ENCODE measurements at places on chromosomes 11 and 22.
A peak's percentile ranks its signal among the peaks of the same experiment; 100 is the strongest.

- no peak for DNase-seq
Observed at GRCh38 chr22:19622061-19622441, 92.3 kb upstream of the SEPTIN5 start.

DNA sequence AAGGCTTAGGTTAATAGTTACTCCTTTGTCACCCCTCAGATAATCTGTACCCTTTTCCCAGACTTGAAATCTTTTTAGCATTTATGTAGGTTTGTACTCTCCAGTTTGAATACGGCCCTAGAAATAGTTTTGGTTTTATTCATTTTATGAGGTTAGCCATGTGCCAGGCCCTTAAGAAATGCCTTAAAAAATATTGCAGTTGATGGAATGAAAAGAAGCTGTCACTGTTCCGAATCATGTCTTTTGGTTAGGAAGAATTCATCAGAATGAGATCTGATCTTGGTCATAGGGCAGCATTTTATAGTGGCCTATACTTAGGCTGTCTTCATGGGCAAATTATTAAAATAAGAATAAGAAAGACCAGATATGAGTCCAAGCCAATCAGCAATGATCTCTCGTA, 14.8 kb upstream of the PRSS23 start:
- DNase-seq = no peak

DNA sequence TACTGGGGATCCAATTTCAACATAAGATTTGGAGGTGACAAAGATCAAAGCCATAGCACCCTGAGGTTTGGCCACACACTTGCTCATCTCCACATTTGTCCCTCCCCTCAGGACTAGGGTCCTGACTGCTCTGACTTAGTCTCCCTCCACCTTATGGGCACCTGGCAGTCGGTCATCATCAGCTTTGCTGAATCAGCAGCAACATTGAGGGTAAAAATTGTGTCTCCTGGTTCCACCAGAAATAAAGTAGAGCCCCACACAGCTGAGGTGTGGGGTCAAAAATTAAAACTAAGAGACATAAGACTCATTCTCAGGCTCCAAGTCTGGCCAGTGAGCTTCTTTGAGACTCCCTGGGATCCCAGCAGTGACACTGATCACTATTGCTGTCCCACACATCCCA, 56.2 kb downstream of the GGTLC2 start:
- DNase-seq = no peak

DNA sequence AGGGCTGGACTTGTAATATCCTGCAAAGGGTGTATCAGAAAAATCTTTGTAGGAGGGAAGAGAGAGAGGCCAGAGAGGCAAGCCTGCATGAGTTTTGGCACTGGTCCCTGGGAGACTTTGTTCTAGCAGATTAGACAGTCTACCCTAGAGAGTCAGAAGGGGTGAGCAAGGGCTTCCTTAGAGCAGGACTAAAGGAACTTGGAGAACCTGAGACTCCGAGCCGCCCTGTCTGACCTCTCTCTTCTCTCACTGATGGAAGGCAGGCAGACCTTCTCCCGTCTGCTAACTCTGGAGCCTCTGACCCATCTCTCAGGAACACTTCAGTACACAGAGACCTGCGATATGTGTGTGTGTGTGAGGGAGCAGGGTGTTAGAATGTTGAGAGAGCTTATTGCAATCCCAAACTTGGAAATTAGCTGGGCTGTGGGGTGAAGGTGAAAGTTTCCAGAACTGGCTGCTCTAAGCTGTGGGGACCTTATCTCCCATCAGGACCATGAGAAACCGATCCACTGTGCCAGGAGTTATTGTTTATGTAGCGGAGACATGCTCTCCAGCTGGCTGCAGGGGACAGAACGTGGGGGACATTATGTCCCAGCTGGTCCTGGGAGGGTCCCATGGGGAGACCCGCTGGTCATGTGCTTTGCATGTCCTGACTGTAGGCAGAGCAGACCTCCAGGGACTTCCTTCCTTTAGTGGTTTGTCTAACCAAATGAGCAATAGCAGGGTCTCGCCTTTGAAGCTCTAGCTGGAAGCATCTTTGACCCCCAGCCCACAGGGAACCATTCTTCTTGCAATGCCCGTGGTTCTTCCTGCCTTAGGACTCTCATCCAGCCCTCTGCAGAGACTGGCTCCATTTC, 51.1 kb downstream of the TIMP3 start:
- no peak for DNase-seq

- DNase-seq = no peak
Observed at GRCh38 chr11:129815596-129816461, at the start of gene TMEM45B. TMEM45B (plus strand) TSS chr11:129815848; CDS start chr11:129852483, 36,635 bp downstream.

- no peak for DNase-seq
Observed at GRCh38 chr11:91585035-91585801, 639.4 kb upstream of the FAT3 start.

DNA sequence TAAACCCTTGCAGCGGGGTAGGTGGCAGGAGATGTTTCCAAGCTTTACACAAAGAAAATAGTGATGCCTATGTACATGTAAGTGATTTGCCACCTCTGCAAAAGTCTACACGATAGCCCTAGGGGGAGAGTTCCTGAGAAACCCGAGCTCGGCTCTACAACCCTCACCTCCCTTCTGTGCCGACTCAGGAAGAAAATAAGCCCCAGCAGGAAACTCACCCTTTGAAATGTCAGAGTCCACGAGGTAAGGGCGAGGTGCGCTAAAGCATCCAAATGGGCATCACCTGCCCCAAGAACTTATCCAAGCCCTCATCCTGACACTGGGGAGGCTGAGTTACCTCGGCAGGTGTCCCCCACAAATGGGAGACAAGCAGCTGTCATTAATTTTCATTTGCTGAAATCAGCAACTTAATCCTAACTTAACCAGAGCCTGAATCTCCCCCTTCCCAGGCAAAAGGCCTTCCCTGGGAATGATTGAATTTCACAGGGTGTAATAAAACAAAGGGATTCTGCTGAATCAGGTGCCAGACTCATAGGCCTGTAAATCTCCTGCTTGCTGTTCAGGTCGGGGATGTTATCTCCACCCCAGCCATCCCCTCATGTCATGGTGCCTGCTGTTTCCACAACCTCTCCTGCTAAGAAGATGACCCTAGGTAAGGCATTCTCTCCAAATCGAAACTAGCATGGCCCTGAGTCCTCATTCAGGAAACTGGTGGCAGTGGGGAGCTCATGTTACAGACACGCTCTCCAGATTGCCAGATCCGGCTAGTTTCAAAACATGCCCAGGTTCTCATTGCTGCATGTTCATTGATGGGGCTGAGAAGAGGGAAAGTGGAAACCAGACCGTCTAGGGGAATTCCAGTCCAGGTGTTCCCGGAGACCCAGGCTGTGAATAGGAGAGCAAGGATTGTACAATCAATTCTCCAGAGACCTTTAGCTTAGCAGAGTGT, 105.3 kb upstream of the KIRREL3 start:
- peak; percentile 21 for DNase-seq

DNA sequence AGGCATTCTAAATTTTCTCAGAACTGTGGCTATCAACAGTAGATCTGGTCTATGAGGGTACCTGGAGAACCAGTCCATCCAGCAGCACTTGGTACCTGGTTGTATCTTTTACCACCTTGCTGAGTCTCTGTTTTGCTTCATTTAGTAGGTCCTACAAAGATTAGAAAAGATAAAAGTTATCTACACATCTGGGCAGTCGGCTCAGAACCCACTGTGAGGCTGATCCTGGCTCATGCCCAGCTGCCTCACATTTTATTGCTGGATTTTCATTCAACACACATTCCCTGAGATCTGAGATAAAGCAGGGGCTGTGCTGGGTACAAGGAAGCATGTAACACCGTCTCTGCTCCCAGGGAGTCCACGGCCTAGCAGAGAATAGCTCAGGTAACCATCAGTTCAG, 27.5 kb downstream of the ATP6V1E1 start:
- no peak for DNase-seq

DNA sequence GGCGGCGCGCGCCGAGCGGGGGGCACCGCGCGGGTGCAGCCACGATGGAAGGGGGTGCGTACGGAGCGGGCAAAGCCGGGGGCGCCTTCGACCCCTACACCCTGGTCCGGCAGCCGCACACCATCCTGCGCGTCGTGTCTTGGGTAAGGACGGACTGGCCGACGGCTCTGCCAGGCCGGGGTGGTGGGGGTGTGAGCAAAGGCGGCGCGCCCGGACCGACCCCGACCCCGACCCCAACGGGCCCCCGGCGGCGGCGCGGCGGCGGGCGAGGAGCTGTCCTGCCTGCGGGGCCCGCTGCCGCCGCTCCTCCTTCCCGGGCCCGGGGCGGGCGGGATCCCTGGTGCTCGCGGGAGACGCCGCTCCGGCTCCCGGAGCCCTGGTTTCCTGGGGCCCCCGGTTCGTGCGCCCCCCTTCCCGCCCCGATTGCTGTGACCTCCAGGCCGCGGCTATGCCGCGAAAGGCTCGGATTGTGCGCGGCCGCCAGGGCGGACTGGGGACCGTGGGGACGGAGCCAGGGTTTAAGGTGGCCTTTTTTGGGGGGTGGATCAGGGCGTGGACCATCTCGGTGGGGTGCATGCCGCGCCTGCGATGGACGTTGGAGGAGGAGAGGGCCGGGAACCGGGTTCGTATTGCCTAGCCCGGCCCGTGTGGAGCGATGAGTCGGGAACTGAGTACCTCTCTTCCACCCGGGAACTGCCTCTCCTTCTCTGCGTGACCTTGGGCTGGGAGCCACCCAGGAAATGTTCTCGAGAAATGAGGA, at the start of gene SYNGR1:
SYNGR1 (plus strand) TSS at position 25 of the 760 bp plus-strand sequence; CDS start at position 45, 20 bp downstream.
- DNase-seq = peak; percentile 70

DNA sequence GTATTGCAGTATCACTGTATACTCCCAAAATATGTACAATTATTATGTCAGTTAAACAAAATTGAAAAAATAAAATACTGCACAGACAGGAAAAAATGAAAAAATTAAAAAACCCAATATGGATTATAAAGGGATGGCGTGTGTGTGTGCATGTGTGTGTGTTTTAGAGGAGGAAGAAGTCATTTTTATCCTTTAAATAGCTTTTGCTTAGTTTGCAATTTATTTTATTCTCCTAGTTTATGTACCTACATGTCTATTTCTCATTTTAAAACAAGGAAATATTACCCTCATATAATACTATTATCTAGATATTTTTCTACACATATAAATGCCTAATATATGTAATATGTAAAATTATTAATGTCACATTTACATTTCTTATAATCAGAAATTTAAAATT, 1144.3 kb downstream of the LRRC4C start:
- no peak for DNase-seq

- DNase-seq = no peak
Observed at GRCh38 chr22:17476838-17477237, 86.5 kb upstream of the SLC25A18 start.

DNA sequence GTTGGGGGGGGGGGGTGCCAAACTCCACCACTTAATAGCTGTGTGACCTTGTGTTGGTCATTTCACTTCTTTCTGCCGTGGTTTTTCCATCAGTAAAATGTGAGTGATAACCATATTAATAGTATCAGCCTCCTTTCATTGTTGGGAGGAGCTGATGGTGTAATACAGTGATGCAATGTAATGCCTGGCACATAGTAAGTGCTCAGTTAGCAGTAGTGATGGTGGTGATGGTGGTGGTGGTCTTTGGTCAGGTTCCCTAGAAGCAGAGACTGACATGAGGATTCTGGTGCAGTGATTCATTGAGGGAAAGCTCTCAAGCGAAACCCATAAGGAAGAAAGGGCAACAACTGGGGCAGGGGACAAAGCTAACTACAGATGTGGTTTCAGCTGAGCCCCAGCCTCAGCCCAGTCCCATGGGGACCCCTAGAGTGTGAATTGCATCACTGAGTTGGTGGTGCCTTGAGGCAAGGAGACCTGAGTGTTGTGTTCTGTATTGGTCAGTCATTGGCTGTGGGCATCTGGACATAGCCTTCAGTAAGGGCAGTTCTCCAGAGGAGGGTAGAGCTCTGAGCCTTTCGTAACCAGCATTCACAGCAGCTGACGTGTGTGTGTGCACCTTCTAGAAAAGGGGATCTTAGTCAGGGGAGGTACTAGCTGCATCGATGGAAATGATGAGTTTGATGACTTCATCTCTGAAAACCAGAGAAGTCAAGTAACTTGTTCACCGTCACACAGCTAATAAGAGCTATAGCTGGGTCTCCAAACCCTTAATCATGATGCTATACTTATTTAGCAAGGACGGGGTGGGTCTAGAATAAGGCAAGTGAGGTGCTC, 93.6 kb upstream of the CRYBB3 start:
- DNase-seq = no peak

GRCh38 chr11:120130176-120130980, 7.5 kb downstream of the TRIM29 start:
- DNase-seq = no peak

DNA sequence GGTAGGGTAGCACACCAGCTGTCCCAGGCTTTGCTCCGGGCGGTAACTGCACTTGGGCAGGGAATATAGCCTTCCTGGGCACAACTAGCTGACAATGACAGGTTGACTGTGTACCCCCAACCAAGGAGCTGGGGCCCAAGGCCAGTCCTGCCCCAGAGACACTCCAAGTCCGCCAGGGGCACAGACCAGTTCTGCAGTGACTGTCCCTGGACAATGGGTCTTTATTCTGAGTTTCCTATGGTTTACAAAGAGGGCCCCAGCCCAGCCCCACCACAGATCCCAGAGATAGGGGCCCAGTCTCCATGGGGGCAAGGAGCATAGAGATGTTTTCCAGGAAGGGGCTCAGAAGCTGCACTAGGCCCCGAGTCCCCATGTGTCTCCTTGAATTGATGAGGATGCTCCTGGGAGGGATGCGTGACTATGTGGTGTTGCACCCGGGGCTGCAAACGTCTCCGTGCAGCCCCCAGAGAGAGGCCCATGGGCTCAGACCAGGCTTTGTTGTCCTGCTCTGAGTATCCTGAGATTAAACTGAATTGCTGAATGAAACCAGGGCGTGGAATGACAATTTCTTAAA, 48.4 kb downstream of the CD6 start:
- no peak for DNase-seq

GRCh38 chr11:90849312-90849711, 626.5 kb upstream of the CHORDC1 start:
- no peak for DNase-seq

GRCh38 chr11:128492903-128493569, 94.3 kb downstream of the ETS1 start:
- DNase-seq = no peak

DNA sequence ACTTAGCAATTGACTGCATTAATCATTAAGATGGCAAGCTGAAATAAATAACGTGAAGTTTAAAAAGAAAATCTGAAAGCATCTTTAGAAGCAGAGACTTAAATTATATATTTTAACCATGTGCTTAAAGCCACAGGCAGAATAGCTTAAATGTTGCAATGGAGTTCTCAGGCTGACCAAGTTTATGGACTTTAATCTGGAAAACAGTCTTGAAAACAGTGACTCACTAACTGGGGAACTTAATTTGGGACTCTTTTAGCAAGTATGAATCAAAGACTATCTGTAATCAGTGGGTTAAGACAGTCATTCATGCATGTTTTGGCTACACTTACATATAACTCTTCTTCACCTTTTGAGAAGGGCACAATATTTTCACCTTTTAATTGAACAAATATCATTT, 12.6 kb upstream of the GLYATL1 start:
- no peak for DNase-seq

DNA sequence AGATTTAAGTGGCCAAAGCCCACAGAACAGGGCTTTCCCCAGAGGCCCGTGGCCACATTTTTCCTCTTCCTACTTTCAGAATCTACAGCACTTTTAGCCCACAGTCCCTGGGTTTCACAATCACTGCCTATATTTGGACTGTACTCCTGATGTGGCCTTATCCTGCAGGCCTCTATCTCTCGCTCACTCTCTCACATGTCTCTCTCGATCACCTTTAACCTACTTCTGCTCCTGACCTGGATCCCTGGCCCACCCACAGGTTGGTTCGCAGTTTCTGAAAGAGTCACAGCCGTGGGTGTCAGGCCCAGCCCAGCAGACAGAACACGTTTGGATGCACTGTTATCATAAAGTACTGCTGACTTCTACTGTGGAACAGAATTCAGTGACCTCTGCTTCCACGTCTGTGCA, 55.5 kb downstream of the LARGE1 start:
- no peak for DNase-seq

- no peak for DNase-seq
Observed at GRCh38 chr22:22219140-22219996, 25.2 kb upstream of the VPREB1 start.

- DNase-seq = peak; percentile 38
Observed at GRCh38 chr11:119791701-119792151, 62.7 kb upstream of the NECTIN1 start.

Data from AG08396 (cell line).